ENCODE measurements at places on chromosomes 13 and 19. TPM values are rescaled to one million over a fixed set of nuclear protein-coding genes. Genes with fewer than 3 reads are reported as not detected.

GRCh38 chr13:77946522-77946921 lies 27.9 kb upstream of the EDNRB start:
- DNase-seq, result no peak
- H3K4me3 ChIP-seq, result no peak overlapping the region
- H3K27me3 ChIP-seq, result no peaks in the 10 kb centered on the region
- H3K27ac ChIP-seq, result no peak overlapping the region

DNA sequence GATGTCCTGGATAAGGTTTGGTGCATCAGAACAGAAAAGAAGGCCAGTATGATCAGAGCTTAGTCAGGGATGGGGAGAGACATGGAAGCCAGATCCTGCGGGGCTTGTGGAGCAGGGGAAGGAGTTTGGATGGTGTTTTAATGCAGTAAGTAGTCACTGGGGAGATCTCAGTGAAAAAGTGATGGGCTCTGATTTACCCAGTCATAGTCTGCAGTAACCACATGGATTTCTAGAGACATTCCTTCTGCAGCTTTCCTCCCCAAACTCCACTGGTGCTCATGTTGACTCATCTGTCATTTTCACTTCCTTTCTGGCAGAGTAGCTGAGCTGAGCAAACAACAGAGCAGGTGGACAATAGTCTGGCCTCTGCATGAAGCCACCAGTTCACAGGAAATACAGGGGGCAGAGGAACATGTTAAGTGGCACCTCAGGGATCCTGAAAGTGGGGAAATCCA lies 144.1 kb downstream of the DPF1 start:
- no peak overlapping the region for H3K4me3 ChIP-seq
- H3K36me3 ChIP-seq, result no peaks in the 10 kb centered on the region
- H3K27ac ChIP-seq, result no peak overlapping the region

- H3K27ac ChIP-seq, result no peak overlapping the region
- DNase-seq, result no peak
- no peaks in the 10 kb centered on the region for H3K27me3 ChIP-seq
Observed at GRCh38 chr13:70125693-70126092, 17.4 kb upstream of the KLHL1 start.

DNA sequence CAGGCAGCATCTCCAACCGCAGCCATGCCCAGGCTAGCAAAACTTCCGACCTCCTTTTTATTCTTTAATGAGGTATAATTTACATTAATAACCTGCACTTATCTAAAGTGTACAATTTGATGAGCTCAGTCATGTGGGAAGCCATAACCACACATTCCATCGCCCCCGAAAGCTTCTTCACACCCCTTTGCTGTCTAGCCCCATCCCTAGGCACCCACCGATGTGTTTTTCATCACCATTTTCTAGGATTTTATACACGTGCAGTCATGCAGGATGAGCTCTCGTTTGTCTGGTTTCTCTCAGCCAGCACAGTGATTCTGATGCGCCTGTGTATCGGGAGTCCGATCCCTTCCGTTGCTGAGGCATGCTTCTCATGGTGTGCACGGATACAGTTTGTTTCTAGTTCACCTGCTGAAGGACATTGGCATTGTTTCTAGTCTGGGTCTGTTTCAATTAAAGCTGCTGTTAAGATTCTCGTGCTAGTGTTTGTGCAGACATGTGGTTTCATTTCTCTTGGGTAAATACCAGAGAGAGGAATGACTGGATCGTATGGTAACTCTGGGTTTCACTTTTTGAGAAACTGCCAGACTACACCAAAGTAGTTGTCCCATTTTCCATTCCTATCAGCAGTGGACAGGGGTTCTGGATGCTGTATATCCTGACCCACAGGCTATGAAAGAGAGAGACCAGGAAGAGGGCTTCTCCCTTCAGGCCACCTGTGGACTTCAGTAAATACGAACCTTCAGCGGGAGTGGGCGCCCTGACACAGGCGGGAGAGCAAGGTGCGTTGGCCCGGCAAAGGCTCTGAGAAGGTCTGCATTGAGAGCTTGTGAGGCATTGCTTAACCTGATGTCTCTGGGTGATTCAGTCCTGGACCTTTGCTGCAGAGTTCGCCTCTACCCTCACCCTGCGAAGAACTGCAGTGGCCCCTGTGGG lies 4.9 kb downstream of the AP1M1 start:
- no peaks in the 10 kb centered on the region for H3K27me3 ChIP-seq
- no peak overlapping the region for H3K27ac ChIP-seq
- H3K4me1 ChIP-seq, result no peaks in the 10 kb centered on the region
- H3K36me3 ChIP-seq, result no peaks in the 10 kb centered on the region
- DNase-seq, result no peak

GRCh38 chr19:33849551-33850147 lies 53.0 kb downstream of the KCTD15 start:
- H3K36me3 ChIP-seq, result no peaks in the 10 kb centered on the region
- H3K4me1 ChIP-seq, result no peaks in the 10 kb centered on the region
- H3K27me3 ChIP-seq, result no peaks in the 10 kb centered on the region
- no peak overlapping the region for H3K27ac ChIP-seq

Gene FFAR2
- not detected for total RNA-seq
